ENCODE measurements at places on chromosomes 7 and 10.

DNA sequence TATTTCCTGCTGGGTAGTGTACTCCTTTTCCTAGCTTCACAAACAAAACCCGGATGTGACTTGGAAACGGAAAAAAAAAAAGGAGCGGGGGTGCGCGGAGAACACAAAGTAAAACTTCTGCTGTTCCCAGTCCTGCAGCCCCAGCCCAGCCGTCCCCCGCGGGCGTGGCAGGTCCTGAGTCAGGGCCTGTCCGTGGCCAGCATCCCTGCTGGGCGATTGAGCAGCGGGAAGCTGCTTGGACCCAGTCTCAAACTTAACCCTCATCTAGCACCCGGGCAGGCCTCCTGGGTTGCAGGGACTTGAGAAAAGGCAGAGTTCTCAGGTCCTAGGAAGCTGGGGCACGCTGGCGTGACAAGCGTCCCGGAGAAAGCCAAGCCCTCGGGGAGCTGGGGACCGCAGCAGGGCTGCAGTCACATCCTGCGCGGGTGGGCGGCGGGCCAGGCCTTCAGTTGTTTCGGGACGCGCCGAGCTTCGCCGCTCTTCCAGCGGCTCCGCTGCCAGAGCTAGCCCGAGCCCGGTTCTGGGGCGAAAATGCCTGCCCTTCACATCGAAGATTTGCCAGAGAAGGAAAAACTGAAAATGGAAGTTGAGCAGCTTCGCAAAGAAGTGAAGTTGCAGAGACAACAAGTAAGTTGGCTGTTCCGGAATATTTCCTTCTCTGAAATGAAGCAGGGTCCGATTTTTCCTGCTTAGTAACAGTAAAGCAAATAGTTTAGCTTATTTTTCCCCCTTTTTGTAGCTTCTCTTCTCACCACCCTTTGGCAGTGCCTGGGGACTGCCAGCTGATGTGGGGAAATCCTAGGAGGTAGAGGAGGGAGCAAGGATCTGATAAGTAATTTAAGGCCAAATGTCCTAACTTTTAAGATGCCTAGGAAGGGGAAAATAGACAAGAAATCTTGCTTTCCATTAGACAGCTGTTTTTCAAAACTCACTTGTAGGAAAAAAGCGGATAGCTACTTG lies at the start of gene GNG11:
Gene GNG11 (plus strand): TSS at position 129 of the 960 bp plus-strand sequence. CDS start 403 bp downstream, at position 532.
- DNase-seq, result no peak

DNA sequence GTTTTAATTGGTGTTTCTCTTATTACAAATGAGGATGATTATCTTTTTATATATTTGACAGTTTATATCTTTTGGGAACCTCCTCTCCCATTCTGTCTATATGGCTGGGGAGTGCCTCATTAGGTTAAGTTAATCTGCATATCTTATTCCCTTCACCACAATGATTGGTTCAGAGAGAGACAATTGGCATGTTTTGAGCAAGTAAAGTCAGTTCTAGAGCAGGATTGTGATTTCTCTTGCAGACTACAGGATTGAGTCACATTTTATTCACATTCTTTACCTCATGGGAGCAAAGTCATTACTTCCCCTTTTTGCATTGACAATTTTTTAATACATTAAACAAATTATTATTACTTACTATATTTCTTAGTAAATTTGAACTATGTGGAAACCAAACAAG lies 345.6 kb downstream of the MDFIC start:
- no peak for DNase-seq

DNA sequence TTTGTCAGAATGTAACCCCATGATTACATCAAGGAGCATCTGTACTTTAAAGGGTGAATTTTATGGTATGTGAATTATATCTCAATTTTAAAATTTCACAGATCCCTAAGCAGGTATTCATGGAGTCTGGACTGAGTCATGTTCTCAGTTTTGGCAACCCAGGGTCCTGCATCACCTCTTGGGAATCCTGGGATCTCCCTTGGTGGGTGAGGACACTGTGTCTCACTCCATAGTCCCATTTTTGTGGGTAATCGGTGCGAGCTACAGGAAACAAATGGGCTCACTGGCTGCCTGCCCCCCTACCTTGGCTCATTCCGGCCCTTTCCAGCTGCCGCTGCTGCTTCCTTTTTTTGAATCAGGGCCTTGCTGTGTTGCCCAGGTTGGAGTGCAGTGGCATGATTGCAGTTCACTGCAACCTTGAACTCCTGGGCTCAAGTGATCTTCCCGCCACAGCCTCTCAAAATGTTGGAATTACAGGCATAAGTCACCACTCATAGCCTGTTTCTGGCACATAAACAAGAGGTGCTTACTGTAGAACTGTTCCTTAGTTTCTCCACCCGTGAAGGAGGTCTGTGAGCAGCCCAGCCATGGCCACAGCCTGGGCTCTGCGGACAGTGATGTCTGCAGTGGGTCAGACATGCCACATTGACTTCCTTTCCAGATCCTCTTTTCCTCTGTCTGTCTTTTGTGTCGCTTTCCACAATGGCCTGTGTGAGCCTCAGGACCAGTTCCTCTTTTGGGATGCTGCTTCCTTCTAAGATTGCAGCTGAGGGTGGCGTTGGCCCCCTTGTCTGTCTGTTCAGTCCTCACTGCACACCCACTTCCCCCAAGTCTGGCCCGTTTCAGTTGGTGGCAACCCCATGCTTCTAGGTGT lies 14.5 kb downstream of the PALD1 start:
- no peak for DNase-seq

DNA sequence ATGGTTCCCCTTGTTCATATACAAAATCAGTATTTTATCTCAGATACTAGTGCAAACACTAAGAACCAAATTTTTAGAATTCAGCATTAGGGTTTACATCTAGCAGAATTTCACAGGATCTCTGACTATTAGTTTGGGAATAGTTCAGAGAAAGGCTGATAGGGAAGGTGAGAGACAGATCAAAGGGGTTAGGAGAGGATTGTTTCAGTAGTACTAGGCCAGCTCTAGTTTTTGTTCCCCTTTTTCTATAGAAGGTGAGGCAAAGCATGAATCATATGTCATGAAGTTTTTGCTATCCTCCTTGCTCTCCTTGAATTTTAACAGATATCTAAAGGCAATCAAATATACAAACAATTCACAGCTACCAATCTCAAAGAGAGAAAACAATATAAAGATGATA lies 26.1 kb upstream of the CTNNA3 start:
- DNase-seq, result no peak

GRCh38 chr10:500876-501275 lies 188.6 kb downstream of the DIP2C start:
- no peak for DNase-seq

DNA sequence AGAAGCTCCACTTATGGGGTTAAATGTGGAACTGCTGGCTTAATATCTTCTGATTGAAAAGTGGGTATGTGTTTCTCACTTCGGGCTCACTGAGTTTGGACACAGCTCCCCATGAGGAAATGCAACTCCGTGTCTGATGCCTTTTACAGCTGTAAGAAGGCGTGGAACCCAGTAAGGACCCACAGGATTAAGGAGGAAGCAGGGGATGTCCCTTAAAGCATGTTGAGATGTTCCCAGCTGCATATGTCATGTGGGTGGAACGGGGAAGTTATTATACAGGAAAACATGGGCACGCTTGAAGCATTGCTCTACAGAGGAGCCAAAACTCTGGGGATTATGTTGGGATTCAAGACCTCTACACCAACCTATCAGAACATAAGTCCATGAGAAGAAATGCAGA lies 224.4 kb downstream of the NEBL start:
- no peak for DNase-seq

DNA sequence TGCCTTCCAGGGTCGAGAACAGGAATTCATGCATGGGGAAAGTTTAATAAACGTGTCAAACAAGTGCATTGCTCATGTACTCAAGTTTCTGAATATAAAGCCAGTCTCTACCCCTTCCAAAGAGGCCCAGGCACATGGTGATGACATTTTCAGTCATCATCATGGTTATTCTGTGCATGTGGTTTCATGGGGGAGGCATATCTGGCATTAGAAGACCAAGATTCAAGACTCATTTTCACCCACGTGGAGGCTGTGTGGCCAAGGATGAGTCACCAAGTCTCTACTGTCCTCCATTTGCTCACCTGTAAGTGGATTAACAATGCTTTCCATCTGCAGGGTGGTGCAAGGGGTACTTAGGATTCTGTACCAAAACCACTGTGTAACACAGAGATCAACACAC lies 34.0 kb upstream of the CNPY1 start:
- DNase-seq, result no peak

DNA sequence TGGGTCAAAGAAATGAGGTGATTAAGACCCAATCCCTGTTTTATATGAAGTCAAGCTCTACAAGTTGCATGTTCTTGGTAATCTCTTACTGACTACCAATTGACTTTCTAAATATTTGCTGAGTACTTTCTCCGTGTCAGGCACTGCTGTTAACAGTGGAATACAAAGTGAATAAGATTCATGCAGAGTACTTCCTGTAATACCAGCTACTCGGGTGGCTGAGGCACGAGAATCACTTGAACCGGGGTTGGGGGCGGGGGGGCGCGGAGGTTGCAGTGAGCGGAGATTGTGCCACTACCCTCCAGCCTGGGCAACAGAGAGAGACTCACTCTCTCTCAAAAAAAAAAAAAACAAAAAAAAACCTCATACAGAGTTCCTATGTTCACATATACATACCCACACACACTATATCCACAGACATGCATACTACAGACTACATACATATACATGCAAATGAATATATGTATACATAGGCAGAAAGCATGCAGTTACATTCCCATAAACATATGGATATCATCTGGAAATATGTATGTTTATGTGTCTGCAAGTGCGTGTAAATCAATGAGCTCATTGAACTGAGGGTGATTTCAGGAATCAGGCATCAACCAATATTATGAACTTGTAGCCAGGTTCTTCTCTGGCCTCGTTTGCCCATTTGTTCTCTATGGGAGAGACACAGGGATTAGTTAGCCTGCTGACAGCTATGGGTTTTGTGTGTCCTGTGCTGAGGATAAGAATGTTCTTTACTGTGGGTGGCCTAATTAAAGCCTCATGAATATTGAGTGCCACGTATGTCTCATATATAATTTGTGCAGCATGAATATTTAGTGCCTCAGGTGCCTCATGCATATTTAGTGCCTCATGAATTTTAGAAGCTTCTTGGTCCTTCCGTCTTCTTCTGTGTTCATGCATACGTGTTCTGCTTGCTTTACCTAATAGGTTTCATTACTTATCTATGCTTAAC lies 73.9 kb downstream of the BICC1 start:
- DNase-seq, result no peak

- no peak for DNase-seq
Measured at GRCh38 chr10:12796401-12797160, 204.9 kb downstream of the CCDC3 start.

DNA sequence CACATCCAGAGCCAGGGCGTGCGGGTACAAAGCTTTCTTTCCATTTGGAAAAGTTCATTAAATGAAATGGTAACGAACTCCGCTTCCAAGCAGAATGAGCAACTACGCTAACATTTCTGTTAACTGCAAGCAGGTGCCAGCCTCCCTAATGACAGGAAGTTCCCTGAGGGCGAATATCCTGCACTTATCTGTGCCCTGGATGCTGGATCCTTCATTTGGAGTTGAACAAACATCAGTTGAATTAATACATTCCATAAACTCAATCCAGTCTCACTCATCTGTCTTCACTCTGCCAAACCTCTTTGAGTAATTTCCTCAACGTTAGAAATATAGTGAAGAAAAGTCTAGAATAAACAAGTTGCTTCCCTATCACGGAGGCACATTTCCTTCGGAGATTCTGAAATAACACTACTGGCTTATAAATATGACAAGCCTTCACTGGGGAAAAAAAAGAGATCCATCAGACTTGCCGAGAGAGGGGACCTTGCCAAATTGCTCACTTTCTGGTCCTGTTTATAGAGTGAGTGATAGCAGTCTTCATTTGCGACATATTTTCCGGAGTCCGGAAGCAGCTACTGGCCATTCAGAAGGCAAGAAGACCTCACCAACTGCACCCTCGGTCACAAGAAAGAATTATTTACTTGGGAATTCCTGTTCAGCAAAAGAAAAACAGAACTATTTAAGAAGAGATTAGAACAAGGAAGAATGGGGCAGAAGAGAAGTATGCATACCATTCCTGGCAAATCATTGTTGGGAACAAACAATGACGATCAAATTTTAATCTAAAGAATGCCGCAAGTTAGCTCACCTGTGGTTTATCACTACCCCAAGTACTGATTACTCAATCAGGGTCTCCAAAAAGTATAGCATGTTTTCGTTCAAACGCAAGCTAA lies 196.4 kb downstream of the FAM107B start:
- DNase-seq, result no peak

DNA sequence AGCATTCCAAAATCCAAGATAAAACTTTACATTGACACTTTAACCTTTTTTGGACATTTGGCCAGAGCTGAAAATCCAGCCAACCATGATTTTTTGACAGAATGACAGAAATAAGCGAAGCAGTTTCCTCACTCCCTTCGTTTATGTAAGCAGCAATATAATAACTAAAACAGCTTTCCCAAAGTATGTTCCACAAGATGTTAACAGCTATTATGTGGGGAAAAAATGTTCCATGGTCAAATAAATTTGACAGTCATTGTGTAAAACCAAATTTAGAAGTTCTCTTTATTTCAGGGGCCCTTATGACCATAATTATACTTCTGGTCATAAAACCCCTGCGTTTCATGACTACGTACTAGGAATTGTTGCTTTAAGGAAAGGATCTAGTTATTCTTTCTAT lies 416.5 kb downstream of the MAGI2 start:
- no peak for DNase-seq

- peak; percentile 64 for DNase-seq
Measured at GRCh38 chr7:151448261-151449252, 8.6 kb upstream of the CRYGN start.

- no peak for DNase-seq
Measured at GRCh38 chr7:116327135-116327534, 116.8 kb downstream of the TES start.

- no peak for DNase-seq
Measured at GRCh38 chr10:97427571-97428179, 1.7 kb downstream of the PGAM1 start.

DNA sequence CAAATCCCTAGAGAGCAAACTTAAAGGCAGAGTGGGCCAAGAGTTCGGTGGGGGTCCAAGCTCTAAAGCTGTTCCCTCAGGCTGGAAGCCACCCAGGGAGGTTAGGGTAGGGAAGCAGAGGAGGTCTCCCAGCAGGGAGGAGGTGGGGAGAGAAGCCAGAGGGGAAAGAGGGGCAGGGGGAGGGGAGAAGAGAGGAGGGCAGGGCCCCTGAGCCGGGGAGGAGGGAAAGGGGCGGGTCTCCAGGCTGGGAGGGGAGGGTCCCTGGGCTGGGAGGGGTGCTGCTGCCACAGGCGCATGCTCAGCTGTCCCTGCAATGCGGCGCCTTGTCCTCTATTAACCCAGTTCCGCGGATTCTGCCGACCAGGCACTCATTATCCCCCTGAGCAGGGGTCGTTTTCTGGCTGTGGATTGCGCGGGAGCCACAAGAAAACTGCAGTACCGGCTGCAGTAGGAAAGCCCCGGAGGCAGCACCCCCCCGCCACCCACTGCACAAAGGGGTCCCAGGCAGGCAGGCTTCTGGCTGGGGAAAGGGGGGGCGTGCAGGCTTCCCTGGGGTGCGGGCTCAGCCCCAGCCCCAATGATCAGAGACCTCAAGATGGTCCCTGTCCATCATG lies 49.3 kb downstream of the CAMK2B start:
- DNase-seq, result no peak

- DNase-seq, result no peak
Measured at GRCh38 chr10:85979598-85979997, 387.0 kb downstream of the GRID1 start.

- no peak for DNase-seq
Measured at GRCh38 chr7:47611045-47611511, 29.2 kb upstream of the TNS3 start.

Data from stimulated activated CD4-positive, alpha-beta T cell treated with anti-CD3 and anti-CD28 coated beads, Interleukin-15, amount 100 ng/mL, for 1 hour (primary cell).